ENCODE measurements at places on chromosomes 2 and 18.
A peak's percentile ranks its signal among the peaks of the same experiment; 100 is the strongest.

DNA sequence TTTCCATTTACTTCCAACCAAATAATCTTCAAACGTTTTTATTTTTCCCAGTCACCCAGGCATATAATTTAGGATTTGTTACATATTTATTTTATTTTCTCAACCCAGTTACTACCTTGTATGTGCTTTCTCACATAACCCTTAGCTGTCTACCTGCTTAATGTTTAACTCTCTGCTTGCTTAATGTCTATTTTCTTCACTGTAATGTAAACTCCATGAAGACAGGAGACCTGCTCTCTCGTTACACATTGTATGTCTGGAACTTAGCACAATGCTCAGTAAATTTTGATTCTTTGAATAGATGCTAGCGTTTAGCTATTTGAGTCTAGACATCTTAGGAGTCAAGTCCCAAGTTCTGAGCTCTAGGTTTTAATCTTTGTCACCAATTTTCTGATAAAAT is 70.2 kb downstream of the RBBP8 start:
- DNase-seq = no peak

GRCh38 chr18:4854671-4855070 is 342.4 kb downstream of the AKAIN1 start:
- no peak for DNase-seq

DNA sequence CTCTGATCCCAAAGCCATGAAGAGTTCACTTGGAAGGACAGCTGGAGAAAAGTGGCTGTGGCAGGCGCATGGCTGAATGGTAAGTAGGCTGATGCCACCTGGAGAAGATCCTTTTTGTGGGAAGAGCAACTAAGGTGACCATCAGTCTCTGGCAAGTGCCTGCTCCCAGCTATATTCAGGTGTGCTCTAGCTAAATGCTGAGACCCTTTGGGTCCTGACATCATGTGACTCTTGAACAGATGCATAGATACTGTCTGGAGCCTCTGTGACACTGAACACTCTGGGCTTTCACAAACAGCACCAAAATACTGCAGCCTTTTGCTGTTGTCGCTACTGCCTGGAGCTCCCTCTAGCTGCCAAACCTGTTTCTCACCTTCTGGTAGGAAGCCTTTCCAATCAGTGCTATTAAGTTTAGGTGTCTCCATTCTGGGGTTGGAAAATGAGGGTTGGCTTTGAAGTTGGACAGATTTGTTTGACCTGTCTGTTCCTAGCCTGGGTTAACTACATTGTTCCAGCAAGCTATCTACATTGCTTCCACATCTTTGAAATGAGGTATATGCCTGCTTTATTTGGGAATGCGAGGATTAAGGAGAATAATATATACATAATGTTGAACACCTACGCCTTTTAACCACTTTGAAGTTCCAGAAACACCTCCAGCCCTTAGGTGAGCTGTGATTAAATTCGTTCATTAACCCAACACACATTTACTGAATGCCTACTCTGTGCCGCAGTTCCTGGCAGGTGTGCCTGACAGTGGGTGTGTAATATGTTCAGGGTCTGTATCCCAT is 3.1 kb downstream of the EGR4 start:
- DNase-seq = no peak

- no peak for DNase-seq
Observed at GRCh38 chr2:25614711-25615110, 58.7 kb downstream of the DTNB start.

DNA sequence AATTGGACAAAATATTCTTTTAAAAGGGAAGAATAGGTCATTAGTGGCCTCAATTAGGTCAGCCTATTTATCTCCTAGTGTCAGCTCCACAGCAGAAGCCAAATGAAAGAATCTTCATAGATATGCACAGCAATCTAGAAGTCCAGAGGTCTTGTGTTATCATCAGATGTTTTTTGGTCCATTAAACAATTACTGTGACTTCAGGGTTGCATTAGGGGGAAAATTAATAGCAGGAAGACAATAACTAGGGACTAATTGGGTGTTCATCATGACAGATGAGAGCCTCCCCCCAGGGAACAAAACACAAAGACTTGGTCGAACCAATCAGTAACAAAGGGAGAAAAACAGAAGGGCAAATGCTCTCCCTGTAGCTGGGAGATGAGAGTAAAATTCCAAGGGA is 264.7 kb downstream of the PTH2R start:
- no peak for DNase-seq

- DNase-seq = no peak
Observed at GRCh38 chr2:193482557-193482956, 1287.8 kb upstream of the TMEFF2 start.

DNA sequence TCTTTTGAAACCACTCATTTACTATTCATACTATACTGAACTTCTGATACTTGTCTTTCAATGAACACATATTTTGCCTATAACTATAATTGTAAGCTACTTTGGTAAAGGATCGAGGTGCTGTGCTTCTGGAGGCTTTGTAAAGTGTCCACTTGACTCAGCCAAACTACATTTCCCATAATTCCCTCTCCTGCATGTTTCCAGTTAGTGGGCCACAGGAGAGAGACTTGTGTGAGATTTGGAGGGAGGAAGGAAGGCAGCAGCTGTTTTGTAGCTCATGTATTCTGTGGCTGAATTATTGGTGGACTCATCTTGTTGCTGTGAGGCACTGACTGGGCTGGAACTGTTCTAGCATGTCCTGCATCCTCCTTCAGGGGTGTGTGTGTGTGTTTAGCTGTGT is 328.8 kb downstream of the ARL6IP6 start:
- DNase-seq = no peak

GRCh38 chr2:117888897-117889296 is 74.4 kb downstream of the DDX18 start:
- no peak for DNase-seq

GRCh38 chr18:75081486-75081885 is 127.5 kb downstream of the PTGR3 start:
- no peak for DNase-seq

DNA sequence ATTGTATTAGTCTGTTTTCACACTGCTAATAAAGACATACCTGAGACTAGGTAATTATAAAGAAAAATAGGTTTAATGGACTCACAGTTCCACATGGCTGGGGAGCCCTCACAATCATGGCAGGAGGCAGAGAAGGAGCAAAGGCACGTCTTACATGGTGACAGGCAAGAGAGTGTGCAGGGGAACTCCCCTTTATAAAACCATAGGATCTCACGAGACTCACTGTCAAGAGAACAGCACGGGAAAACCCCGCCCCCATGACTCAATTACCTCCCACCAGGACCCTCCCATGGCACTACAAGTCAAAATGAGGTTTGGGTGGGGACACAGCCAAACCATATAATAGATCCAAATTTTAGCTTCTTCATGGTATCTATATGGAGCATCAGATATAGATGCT is 69.6 kb upstream of the TMEM87B start:
- no peak for DNase-seq

GRCh38 chr2:192885569-192886160 is 690.9 kb upstream of the TMEFF2 start:
- no peak for DNase-seq

DNA sequence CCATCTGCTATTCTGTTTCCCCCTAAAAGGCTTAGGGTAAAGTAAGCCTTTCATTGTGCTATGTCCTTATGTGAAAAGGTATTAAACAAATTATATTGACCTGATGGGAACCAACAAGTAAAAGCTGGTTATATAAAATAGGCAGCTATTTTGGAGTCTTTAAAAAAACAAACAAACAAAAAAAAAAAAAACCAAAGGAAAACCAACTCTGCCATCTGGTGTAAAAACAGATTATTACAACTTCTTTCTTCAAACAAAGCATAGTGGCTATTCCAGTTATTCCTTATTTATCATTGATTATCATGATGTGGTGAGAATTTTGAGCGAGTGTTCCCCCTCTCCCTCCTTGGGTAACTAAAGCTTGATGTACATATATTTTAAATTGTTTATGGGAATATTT is 122.3 kb upstream of the FHL2 start:
- no peak for DNase-seq

GRCh38 chr2:64454386-64455332 is 697 bp downstream of the LGALSL start:
- no peak for DNase-seq

GRCh38 chr2:36416370-36417165 is 61.0 kb downstream of the CRIM1 start:
- DNase-seq = no peak

GRCh38 chr2:65350651-65351056 is 81.7 kb downstream of the SPRED2 start:
- DNase-seq = no peak

DNA sequence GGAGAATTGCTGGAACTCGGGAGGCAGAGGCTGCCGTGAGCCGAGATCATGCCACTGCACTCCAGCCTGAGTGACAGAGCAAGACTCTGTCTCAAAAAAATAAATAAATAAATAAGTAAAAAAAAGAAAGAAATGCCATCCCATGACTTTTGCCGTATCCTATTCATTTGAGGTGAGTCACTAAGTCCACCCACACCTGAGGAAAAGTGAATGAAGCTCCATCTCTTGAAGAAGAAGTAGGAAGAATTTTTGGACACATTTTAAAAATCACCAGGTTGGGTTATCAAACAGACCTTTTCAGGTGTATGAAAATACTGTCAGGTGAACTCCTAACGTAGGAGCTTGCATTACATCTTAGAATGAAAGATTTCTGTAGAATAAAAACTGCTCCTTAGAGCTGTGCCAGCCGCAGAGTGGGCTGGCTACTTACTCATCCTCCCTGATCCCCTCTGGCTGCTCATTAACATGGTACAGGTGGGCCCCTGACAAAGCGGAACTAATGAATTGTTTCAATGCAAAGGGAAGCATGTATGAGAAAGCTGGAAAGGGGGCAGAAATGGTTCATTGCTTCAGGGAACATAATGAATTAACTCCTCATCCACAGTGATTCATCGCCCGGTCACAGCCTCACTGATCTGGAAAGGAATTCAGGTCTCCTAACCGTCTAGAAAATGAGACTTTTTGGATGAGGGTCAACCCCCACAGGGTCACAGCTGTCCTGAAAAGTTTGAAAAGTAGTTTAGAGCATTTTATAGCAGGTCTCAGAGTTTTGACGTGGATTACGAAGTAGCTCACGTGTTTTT is 191.4 kb downstream of the SPP2 start:
- DNase-seq = peak; percentile 51

DNA sequence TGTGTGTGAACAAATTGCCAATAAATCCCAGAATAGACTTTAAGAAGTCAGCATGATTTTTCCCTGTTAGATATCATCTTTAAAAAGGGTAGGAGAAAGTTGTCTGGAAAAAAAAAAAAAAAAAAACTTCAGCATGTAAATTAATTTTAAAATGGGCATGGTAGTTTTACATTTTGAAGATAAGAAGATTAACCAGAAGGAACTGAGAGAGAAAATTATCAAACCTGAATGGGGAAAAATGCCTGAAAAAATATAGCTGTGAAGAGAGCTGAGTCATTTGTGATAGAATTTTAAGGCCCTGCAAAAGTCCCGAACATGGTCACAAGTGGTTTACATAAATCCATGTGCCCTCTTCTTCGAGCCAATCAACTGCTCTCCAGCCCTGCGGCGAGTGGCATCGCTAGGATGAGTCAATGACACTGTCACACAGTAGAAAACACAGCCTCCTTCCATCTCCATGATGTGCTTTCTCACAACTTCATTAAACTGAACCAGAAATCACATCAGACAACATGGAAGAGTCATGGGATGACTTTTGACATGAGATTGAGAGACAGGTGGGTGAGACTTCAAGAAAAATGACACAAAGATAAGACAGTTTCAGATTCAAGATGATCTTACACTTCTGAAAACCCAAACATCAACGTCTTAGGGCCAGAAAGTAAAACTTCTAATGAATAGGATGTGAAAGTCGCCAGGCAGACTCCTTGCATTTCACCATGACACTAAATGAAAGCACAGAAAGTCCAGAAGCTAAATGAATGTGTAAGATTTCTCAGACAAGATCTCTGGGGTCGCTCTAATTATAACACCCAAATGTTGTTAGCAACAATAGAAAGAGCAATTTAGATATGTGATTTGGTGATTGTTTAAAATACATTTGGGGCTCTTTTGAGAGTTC is 273.0 kb upstream of the ID2 start:
- no peak for DNase-seq

DNA sequence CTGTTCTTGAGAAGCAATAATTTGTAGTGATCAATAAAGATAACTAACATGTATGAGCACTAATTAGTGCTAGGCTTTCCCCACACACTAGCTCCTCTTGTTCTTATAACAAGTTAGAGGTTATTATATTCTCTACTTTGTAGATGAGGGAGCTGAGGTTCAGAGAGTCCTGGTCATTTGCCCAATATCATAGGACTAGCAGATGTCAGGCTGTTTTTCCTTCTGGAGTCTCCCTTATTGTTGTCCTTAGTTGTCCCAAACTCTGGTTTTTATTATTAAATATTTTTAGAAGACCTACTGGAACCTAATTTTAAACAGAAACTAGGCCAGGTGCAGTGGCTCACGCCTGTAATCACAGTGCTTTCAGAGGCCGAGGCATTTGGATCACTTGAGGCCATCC is 16.5 kb upstream of the TTC39C start:
- no peak for DNase-seq

DNA sequence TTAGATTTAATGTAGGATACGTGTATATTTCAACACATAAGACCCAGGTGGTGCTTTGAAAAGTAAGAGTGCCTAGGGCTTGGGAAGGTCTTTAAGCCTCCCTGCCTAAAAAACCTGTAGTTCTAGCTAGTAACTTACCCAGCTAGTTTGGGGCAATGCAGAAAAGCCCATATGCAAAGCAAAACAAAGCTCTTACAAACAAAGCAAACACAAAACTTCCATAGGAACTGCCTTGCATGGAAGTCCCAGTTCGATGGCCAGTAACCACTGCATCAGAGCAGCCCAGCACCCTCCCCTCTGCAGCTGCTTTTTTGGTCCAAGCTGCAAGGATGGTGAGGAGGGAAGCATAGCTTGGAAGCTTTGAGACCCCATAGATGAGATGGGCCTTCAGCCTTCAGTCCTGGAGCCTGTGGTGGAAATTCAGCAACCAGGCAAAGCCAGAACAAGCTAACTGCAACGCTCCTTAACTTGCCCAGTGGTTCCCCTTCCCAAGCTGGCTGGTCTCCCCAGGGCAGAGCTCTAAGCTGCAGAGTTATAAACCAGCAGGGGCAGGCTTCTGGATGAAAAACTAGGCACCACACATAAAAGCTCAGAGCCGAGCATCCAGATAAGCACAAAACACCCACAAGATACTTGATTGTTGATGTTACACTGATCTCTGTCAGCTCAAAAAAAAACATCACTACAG is 16.2 kb downstream of the C2orf76 start:
- DNase-seq = no peak

DNA sequence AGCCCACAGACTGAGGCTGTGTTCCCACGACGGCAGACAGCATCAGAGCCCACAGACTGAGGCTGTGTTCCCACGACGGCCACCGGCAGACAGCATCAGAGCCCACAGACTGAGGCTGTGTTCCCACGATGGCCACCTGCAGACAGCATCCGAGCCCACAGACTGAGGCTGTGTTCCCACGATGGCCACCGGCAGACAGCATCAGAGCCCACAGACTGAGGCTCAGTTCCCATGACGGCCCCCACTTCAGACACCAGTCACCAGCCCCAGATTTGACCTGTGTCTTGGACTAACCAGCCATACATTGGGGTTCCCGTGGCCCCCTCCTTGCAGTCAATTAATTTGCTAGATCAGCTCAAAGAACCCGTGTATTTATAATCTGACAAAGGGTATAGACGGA is 57.8 kb upstream of the SNTG2 start:
- DNase-seq = no peak
